LNCaP clone FGC (cell line): ENCODE measurements at places on chromosomes 3 and 15.
A peak's percentile ranks its signal among the peaks of the same experiment; 100 is the strongest.

- no peak for DNase-seq
These were observed 42.7 kb upstream of the CD200R1L start for GRCh38 chr3:112889357-112889756.

DNA sequence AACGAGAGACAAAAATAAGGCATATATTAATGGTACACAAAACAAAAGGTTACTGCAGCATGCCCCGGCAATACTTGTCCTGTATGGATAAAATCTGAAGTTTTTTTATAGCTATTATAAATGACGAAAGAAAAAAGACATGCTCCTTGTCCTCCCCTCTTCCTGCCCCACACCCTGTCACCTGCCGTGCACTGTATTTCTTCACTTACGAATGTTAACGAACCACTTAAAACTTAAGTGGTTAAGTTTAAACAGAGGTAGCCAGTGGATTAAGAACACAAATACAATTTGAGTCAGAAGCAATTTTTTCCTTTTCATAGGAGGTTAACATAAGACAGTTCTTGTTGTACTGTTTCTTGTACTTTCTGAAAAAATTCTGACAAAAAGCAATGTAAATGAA lies 799.1 kb upstream of the NECTIN3 start:
- DNase-seq = no peak

DNA sequence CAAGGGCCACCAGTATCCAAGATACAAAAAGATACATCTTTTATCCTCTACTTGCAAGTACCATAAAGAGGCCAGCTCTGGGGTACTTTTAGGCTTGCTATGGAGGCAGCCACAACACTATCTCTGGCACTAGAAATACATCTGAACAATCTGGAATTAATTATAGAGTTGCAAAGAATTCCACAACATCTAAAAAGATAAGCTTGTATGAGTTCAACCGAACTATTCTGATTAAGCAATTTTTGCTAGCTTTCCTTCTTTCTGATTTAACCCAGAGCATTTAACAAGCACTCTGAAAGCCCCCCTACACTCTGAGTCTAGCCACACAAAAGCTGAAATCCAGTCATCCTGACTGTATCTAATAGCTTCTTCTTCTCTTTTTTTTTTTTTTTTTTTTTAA lies 95.4 kb downstream of the FRMD5 start:
- DNase-seq = no peak

GRCh38 chr3:86175051-86175536 lies 815.9 kb downstream of the VGLL3 start:
- peak; percentile 15 for DNase-seq

- peak; percentile 57 for DNase-seq
These were observed 48.4 kb downstream of the GBE1 start for GRCh38 chr3:81713031-81713430.

- no peak for DNase-seq
These were observed 342.4 kb upstream of the KCNMB2 start for GRCh38 chr3:178193846-178194245.

DNA sequence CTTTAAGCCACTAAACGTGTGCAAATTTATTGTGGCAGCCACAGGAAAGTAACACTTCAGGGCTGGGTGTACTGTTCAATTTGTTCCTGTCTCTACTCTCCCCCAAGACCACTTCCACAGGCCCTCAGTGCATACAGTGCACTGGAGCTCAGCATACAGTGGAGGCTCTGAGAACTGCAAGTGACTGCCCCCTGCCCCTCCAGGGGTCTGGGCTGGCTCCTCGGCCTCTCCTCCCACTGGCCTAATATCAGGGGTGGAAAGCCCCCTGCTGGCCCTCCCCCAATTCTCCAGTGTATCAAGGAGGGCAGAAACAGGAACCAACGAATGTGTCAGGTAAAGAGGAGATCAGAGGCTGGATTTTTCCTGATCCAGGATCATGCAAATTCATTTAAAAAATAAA lies 19.9 kb upstream of the HEG1 start:
- DNase-seq = no peak

- no peak for DNase-seq
These were observed 1.4 kb downstream of the GYG1 start for GRCh38 chr3:148992635-148993255.

GRCh38 chr15:101444015-101444414 lies 45.5 kb downstream of the PCSK6 start:
- no peak for DNase-seq

DNA sequence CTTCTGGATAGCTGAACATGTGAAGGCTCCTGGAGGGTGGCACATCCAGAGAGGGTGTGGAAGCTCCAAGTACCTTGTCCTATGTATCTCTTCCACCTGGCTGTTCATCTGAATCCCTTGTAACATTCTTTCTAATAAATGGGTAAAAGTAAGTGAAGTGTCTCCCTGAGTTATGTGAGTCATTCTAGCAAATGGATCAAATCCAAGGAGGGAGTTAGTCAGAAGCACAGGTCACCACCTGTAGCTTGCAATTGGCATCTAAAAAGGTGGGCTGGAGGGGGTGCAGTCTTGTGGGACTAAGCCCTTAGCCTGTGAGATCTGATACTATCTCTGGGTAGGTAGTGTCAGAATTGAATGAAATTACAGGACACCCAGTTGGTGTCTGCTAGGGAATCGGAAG lies 71.0 kb downstream of the WWTR1 start:
- no peak for DNase-seq

DNA sequence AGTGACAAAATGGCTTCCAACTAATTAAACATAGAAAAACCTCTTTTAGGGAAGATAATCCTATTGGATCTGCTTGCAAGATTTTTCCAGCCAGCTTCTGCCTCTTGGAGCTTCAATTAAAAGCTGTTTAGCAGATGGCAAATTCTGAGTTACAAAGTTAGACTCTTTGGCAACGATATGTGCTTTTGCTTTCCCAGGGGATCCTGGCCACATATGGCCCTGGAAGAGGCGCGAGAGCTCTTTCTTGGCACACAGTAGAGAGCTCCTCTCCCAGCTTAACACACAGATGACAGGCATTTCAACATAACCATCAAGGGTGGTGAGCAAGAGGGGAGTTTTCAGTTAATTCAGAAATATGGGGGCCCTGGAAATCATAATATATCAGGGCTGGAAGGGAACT lies 41.6 kb upstream of the GALNT15 start:
- no peak for DNase-seq

DNA sequence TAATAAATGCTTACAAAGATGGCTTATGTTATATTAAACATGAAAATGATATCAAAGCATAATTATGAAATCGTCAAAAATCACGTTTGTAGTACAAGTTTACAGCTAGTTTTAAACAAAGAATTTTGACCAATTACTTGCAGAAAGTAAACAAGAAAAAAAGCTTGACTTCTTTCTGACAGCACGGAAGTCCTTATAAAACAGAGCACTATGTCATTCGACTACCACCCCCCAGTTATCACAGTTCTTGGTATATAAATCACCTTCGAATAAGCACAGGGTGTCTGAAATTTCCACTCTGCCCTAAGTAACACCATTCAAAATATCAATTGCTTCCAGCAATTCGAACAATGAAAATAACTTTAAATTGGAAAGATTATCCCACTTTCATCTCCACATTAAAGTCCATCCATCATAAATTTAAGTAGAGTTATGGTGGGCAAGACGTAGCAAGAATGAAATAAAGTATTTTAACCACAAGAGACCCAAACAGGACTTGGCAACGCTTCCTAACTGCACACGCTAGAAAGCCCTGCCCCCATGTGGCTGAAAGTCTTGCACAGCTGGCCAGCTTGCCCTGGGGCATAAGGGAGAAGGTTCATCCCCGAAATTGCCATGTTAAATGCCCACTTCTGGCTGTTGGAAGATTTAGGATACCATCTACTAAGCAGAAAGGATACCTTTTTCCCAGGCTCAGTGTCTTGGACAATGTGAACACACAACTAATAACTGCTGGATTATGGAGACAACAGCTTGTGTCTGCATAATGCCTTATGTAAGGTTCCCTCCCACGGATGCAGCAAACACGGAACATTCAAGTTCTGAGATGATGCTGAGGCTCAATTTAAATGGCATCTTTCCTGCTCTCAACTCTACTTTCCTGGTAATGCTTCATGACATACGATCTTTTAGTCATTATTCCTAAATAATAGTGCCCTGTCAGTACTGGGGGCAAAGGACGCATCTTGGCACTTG lies 116.4 kb upstream of the TJP1 start:
- no peak for DNase-seq

GRCh38 chr15:95761501-95762165 lies 568.9 kb upstream of the NR2F2 start:
- DNase-seq = no peak

DNA sequence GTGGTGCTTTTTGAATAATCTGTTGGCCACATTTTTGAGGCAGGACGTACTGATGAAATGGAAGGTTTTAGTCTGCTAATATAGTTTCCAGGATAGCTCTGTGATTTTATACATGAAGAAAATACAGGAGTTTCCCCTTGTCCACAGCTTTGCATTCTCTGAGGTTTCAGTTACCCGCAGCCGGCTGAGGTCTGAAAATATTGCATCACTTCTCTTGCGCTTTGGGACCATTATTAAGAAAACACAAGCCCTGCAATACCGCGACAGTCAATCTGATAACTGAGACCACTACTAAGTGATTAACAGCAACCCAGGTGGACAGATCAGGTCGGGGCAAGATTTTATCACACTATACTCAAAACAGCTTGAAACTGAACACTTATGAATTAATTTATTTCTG lies 33.0 kb downstream of the BLM start:
- no peak for DNase-seq

- peak; percentile 86 for DNase-seq
These were observed 18.4 kb downstream of the CCK start for GRCh38 chr3:42247576-42248027.

DNA sequence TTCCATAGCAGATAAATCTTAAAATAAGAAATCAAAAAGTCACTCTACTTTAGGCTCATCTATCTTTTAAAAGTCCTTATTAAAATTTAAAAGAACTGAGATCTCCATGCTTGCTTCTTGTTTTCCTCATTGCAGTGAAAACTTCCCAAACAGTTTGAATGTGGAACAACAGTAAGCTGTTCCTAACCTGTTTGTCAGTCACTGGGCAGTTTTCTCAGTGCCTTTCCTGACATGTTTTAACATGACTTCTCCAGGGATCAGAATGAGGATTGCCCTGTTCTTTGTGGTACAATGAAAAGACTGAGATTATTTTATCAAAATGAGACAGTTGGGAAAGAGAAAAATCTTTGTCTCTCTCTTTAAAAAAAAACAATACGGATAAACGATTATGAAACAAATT lies 774 bp downstream of the GPR87 start:
- DNase-seq = no peak

GRCh38 chr15:56804938-56805337 lies 71.6 kb upstream of the ZNF280D start:
- no peak for DNase-seq

- no peak for DNase-seq
These were observed 212.0 kb downstream of the MEIS2 start for GRCh38 chr15:36888011-36888992.

GRCh38 chr3:189977174-189977573 lies 143.5 kb downstream of the P3H2 start:
- no peak for DNase-seq

DNA sequence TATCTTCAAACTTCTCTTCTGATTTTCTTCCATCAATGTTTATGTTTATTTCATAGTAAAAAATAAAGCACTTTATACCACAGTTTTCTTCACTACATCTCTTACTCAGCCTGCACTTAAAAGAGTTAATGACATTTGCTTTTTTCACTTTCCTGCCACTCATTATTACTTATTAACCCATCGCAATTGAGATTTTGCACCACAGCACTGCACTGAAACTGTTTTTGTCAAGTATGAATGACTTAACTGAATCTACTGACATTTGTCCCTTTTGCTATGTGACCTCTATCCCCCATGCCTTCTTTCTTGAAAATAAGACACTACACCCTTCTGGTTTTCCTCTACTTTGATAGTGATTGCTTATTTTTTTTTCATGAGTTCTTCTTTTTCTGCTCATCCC lies 739.7 kb upstream of the DPPA4 start:
- DNase-seq = no peak

DNA sequence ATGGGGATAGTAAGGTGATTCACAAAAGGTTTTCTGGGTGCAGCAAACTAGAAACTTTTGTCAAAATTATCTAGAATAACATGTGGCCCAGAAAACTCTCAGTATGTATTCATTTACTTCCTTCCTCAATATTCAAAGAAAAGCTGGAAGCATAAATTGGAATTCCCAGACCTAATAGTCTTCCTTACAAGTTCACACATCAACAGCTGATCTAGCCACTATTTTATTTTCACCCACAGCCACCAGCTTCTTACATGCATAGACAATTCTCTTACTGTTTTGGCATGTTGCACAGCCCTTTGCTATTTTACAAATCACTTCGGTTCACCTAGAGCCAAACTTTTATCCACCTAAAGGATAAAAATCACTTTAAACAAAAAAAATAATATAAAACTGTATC lies 647.8 kb upstream of the CCDC54 start:
- DNase-seq = no peak

DNA sequence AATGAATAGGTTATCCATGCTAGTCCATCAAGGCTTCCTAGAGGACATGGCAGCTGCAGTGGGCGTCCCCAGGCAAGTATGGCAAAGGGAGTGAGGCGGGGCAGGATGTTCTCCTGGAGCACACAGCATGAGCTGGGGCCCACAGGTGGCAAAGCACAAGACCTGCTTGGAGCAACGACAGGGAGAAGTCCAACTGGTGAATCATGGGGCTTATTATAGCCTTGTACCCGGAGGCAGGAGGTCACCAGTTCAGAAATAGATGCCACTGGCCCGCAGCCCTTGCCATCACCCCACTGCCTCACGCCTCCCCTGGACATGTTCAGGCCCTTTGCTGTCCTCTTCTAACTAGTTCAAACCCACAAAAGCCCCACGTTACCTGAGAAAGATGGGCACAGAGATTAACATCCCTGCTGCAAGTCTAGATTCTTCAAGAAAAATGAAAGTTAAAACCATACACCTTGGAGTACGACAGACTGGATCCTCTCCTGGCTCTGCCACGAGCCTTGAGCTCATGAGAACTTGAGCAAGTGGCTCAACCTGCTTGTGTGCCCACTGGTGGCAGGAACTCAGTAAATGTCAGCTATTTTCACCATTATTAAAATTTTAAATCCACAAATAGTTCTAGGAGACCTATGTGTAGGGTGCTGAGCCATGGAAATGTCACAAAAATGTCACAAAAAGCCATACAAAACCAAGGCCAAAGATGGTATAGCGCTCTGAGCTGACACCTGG lies 1.8 kb upstream of the SRGAP3 start:
- DNase-seq = no peak

- DNase-seq = no peak
These were observed 741.5 kb downstream of the EDEM1 start for GRCh38 chr3:5929027-5929426.

- no peak for DNase-seq
These were observed 1.7 kb upstream of the HES1 start for GRCh38 chr3:194134231-194134756.
